GM04504 (cell line): ENCODE measurements at places on chromosomes 12 and 14.

- DNase-seq: no peak
These were observed 108.1 kb downstream of the TTLL5 start for GRCh38 chr14:75769047-75769685.

DNA sequence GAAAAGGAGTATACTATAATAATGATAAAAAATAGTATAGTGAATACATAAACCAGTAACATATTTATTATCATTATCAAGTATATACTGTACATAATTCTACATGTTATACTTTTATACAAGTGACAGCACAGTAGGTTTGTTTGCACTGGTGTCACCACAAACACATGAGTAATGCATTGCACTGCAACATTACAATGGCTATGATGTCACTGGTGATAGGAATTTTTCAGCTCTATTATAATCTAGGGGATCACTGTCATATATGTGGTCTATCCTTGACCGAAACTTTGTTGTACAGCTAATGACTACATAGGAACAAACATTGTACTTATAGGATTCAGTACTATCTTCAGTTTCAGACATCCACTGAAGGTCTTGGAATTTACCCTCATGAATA lies 165.8 kb upstream of the SYT1 start:
- no peak for DNase-seq

- no peak for DNase-seq
These were observed 19.2 kb downstream of the SLC2A14 start for GRCh38 chr12:7853557-7853956.

DNA sequence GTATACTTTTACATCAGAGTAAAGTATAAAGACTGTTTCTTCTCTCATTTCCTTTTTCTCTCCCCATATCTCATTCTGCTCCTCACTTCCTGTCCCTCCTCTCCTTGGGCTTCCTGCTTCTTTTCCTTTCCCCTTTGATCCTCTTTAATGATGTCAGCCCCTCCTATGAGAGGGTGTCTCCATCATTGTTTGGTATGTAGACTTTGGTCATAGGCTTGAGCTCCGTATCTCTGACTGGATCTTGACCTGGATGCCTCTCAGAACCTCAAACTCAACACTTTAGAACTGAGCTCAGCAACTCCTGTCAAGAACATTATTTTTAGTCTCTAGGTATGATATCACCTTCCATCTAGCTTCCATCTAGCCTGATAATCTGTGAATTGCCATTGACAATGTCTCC lies 50.3 kb downstream of the AKAP6 start:
- no peak for DNase-seq

DNA sequence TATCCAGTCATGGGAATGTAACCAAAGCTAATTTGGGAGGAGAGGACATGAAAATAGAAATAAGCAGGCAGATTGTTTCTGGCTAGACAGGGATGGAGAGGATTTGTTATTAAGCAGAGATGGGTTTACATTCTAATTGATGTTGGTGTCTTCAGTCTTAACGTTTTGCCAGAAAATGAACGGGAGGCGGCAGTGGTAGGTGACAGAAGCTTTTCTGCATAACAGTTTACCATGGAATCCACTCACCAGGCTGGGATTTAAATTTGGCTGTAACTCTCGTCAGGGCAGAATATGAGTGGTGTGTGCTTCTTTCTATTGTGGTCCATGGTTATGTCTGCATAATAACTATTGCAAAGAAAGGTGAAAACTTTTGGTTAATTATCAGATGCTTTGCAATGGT lies 50.2 kb upstream of the OTX2 start:
- DNase-seq: no peak

GRCh38 chr12:1834186-1834925 lies 14.0 kb downstream of the LRTM2 start:
- no peak for DNase-seq

- DNase-seq: no peak
These were observed 19.6 kb upstream of the CHGA start for GRCh38 chr14:92903359-92903758.

DNA sequence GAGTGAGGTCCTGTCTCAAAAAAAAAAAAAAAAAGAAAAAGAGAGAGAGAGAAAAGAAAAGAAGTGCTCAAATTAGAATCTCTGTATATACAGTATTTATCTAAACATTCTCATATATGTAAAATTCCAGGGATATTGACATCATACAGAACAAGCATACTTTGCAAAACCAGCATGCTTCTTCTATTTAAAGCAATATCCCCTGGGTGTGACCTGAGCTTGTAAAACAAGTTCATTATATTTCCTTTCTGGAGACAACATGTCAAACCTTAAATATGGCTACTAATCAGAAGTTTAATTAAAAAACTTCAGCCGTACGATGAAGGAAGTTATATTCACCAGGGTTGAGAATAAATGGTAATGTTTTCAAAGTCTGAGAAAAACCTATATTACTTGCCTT lies 175.8 kb upstream of the HMGA2 start:
- DNase-seq: no peak

GRCh38 chr12:50042693-50043092 lies 14.7 kb upstream of the ASIC1 start:
- DNase-seq: no peak

- DNase-seq: no peak
These were observed 27.6 kb upstream of the NOS1 start for GRCh38 chr12:117388951-117389446.

DNA sequence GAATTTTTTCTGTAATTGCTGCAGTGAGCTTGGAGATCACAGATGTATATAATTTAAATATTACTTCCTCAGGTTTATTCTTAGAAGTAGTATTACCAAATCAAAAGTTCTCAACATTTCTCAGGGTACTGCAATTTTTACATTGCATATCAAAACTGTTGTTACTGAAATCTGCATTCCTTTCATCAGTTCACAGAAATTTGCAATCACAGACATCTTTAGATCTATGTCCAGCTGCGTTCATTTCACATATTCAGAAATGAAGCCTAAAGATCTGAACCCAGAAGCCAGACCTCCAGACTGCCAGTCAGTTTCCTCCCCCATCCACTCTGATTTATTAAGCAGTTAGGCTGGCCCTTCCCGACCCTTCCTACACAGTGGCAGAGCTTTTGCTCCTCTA lies 18.2 kb upstream of the IFT81 start:
- no peak for DNase-seq

DNA sequence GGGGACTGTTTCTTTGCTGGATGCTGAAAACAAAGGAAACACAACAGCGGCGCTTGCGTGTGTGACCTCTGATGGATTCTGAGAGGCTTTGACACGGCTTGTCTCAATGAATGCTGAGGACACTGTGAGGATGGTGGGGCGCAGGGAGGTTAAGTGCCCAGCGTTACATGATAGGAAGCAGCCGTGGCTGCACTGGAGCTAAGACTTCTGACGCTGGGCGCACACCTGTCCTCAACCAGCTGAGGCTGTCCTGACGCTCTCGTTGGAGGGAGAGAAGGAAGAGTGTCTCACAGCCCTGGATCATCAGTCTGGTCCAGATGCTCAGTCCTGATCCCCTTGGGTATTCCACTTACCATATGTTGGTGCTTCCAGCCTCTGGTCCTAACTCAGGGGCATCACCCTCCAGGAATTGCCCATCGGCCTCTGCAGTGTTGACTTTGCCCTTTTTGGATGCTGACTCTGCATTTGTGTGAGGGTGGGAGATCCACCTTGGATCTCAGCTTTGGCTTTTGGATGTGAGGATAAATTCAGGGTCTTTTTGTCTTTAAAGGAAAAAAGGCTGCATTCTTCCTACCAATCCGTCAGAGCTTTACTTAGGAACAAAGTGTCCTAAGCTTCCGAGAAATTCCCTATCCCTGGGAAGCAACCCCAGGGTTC lies 125.2 kb downstream of the ZNF664 start:
- DNase-seq: no peak

GRCh38 chr14:106024983-106025604 lies 498.7 kb downstream of the TMEM121 start:
- no peak for DNase-seq

DNA sequence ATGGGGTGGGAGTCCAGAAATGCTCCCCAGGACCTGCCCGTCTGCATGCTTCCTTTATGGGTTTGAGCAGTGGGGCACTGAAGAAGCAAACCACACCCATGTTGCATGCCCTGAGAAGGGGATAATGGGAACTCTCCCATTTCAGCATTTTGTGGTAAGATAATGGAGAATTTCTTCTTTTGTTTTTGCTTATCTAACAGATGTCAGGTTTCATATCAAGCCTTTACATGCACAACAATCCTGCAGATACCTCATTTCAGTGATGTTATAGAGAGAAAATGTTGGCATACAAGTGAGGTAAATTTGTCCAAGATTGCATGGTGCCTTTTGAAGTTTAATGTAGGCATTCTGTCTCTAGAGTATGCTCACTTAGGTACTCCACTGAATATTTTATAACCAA lies 177.0 kb downstream of the ALX1 start:
- DNase-seq: no peak

- no peak for DNase-seq
These were observed 36.2 kb downstream of the VDR start for GRCh38 chr12:47868552-47869031.

DNA sequence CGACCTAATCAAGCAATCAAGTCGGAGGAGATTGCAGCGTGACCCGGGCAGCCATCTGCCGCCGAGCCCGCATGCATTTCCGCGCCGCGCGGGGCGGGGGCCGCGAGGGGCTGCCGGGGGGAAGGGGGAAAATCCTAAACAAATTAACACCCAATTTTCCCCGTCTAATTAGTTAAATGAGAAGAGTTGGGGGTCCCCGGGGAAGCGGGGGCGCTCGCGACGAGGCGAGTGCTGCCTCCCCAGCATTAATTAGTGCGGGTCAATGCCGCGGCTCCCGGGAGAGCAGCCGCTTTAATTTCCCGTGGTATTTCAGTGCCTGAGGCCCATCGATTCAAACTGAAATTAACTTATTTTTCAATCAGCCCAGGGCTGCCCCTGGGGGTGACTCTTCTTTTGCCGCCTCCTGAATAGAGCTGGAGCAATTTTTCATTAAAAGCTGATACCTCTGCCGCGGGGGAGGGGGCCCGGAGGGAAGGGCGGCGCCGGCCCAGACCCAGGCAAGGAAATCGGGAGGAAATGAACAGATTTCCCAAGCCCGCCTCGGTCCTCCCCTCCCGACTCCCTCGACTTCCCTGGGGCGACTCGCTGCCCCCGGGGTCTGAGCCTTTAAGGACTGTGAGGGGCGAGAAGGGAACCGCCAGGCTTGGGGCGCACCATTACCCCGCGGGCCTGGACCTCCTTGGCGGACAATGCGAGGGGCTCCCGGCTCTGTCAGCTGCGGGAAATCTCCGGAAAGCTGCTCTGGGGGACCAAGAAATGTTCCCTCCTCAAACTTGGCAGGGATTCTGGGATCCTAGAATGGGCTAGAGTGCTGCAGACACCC lies 18.9 kb downstream of the VSX2 start:
- no peak for DNase-seq

DNA sequence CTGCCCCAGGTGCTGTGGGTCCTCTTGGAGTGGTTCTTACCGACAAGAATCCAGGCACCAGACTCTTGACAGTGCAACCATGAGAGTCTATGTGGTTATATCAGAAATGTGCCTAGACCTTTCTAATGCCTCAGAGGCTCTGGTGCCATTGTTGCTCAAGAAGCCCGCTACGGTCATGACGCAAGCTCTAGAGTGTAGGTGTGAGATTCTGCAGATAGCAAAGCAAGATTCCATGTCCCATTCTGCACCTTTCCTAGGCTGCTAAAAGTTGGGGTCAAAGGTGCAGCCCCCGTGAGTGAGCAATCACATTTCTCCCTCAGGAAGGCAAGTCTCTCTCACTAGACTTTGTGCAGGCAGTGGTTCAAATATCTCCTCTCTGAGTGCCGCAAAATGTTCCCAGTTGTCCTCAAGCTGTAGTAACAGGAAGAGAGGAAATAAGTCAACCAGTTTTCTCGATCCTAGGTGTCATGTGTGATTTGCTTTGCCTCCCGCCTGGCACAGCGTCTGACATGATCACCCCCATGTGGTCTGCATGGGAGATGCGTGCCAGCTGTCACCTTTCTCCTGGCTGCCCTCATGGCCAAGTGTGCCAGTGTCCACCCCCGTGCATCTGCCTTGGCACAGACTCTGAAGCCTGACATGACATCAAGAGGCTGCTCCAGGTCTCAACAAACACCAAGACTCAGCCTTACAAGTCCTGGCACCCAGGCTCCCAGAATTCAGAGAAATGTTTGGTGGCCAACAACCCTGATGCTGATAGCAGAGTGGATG lies 122.5 kb upstream of the COCH start:
- no peak for DNase-seq

DNA sequence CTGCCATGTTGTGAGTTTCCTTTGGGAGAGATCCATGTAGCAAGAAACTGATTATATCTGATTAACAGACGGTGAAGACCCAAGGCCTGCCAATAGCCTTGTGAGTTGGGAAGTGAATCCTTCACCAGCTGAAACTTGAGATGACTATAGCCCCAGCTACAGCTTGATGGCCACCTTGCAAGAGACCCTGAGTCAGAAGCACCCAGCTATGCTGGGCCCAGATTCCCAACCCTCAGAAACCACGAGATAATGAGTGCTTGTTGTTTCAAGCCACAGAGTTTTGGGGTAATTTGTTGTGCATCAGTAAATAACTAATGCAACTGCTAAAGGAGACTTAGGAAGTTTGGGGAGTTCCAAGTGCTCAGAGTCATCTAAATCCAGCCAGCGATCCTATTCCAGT lies 80.3 kb downstream of the AVPR1A start:
- DNase-seq: no peak

DNA sequence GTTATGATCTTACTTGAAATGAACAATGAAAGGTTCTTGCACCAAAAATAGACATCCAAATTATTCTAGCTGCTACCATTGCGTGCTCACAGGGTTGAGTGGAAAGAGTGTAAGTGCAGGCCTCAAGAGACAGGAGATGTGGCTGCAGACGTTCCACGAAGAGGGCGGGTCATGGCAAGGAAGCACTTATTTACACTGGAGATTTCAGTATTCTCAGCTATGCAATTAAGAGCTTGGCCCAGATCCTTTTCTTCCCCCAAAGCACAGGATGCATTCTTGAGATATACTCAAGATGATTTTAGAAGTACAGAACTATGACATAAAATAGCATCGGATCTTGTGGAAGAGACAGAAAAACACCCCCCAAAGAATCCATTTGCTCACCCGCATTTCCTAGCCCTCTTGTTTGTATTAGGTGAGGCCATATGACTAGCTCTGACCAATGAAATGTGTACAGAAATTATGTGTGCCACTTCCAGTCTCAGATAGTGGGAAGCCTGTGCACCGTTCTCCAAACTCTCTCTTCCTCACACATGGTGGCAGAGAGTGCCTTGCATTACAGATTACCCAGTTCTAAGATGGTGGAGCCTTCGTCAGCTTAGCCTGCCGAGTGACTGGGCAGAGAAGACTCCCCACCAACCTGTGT lies 261.4 kb downstream of the TTC8 start:
- no peak for DNase-seq

- no peak for DNase-seq
These were observed 126.4 kb upstream of the PLEKHA5 start for GRCh38 chr12:19003141-19003540.
